CD4-positive, alpha-beta T cell (primary cell): ENCODE measurements at places on chromosomes 5 and 9. TPM values are rescaled to one million over a fixed set of nuclear protein-coding genes. Genes with fewer than 3 reads are reported as not detected.

- no peaks in the 10 kb centered on the region for H3K4me1 ChIP-seq
- no peak for DNase-seq
- H3K27ac ChIP-seq: no peak overlapping the region
- no peaks in the 10 kb centered on the region for H3K27me3 ChIP-seq
- H3K4me3 ChIP-seq: no peak overlapping the region
- H3K36me3 ChIP-seq: no peaks in the 10 kb centered on the region
These were observed 79.8 kb downstream of the KLF4 start for GRCh38 chr9:107409581-107410389.

GRCh38 chr9:124457887-124458431 is 7.7 kb downstream of the ADGRD2 start:
- no peaks in the 10 kb centered on the region for H3K4me1 ChIP-seq
- no peaks in the 10 kb centered on the region for H3K36me3 ChIP-seq
- H3K27ac ChIP-seq: no peak overlapping the region

DNA sequence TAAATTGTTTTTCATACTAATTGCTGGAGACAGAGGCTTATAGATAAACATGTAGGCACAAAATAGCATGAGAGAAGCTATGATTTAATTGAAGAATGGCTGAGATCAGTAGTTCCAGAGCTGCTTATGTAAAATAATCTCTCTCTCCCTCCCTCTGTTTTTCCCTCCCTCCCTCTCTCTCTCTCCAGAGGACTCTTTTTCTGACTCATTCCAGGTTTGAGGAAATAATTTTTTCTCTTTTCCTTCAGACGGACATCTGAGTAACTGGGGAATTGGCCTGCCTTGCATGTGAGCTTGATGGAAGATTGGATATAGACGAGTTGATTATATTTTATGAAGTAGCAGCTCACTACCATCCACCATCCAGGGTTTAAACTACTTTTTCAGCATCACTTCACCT is 35.5 kb downstream of the KCTD16 start:
- H3K27ac ChIP-seq: no peak overlapping the region
- H3K4me3 ChIP-seq: no peak overlapping the region
- peaks cover 6% of the 10 kb centered on the region for H3K4me1 ChIP-seq
- peaks cover 24% of the 10 kb centered on the region for H3K27me3 ChIP-seq
- H3K36me3 ChIP-seq: no peaks in the 10 kb centered on the region

NOL8 gene
- total RNA-seq: 65.7 TPM

DNA sequence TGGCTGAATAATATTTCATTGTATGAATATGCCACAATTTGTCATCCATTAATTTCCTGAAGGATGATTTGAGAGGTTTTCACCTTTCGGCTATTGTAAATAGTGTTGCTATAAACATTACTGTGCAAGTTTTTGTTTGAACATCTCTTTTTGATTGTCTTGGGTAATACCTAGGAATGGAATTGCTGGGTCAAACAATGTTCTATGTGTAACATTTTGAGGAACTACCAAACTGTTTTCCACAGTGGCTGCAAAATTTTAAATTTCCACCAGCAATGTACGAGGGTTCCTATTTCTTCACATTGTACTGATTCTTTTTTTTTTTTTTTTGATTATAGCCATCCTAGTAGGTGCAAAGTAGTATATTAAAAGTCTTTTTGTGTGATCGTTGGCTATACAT is 63.8 kb upstream of the ANKH start:
- no peaks in the 10 kb centered on the region for H3K36me3 ChIP-seq
- no peak overlapping the region for H3K4me3 ChIP-seq
- no peaks in the 10 kb centered on the region for H3K27me3 ChIP-seq
- H3K27ac ChIP-seq: no peak overlapping the region

BHMT gene
- not detected for total RNA-seq

- H3K36me3 ChIP-seq: no peaks in the 10 kb centered on the region
- H3K4me3 ChIP-seq: no peak overlapping the region
- H3K27ac ChIP-seq: no peak overlapping the region
- H3K4me1 ChIP-seq: no peaks in the 10 kb centered on the region
These were observed 152.9 kb upstream of the PHYKPL start for GRCh38 chr5:178385496-178385890.
